ENCODE measurements at places on chromosomes 1 and 21.
A peak's percentile ranks its signal among the peaks of the same experiment; 100 is the strongest.

DNA sequence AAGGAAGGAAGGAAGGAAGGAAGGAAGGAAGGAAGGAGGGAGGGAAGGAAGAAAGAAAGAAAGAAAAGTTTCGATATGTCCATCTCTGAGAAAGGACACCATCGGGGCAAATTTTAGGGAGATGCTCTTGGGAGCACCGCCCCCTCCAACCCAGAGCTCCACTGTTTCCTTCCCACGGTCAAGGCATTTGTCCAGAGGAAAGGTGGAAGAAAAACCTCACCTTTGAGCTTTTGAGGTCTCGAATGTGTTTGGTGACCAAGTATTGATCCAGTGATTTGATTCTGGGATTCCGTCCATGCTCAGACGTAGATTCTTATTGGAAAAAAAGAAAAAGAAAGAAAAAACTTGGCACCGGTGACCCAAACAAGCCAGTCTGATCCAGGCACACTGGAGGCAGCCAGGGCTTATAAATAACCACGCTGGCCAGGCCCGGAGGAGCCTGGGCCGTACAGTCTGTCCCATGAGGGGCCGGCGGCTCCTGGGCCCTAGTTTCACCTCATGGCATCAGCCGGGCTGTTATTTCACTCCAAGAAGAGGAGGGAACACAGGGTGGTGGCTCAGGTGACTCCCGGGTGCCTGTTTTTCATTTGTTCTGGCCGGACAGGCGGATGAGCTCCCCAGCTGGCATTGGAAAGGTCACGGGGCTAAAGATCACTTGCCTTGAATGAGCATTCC, 36.1 kb upstream of the SLC25A33 start:
- DNase-seq, result no peak

- no peak for DNase-seq
Measured at GRCh38 chr1:83588140-83588539, 410.8 kb downstream of the TTLL7 start.

GRCh38 chr1:223707256-223708000, 4.9 kb upstream of the CAPN2 start:
- peak; percentile 86 for DNase-seq

DNA sequence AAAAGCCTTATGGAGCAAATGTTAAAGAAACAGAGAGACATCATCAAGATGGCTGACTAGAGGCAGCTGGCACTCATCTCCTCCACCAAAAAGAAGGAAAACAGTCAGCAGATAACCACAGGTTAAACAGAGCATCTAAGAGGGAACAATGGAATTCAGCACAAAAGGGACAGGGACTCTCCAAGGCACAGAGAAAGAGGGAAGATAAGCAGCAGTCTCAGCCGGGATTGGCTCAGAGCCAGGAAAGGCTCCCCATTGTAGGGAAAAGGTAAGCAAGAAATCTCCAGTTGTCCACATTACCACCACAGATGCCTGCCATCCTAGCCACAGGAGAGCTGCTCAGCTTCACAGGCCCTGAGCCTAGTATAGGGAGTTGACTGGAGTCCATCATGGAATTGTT, 605.5 kb downstream of the SMYD3 start:
- no peak for DNase-seq

DNA sequence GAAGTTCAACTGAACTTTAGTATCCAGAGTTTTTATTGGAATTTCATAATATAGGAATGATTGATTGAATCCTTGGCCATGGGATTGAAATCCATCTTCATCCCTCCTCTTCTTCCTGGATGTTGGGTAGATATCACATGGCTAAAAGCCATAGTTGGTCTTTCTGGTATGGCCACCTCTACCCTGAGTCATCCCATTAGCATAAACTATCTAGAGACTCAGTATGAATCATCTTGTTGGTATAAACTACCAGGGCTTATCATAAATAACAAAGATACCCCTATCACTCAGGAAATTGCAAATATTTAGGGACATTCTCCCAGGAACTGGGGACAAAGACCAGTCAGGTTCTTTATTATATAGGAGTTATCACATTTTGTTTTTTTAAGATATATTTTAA, 21.2 kb upstream of the ZP4 start:
- no peak for DNase-seq

DNA sequence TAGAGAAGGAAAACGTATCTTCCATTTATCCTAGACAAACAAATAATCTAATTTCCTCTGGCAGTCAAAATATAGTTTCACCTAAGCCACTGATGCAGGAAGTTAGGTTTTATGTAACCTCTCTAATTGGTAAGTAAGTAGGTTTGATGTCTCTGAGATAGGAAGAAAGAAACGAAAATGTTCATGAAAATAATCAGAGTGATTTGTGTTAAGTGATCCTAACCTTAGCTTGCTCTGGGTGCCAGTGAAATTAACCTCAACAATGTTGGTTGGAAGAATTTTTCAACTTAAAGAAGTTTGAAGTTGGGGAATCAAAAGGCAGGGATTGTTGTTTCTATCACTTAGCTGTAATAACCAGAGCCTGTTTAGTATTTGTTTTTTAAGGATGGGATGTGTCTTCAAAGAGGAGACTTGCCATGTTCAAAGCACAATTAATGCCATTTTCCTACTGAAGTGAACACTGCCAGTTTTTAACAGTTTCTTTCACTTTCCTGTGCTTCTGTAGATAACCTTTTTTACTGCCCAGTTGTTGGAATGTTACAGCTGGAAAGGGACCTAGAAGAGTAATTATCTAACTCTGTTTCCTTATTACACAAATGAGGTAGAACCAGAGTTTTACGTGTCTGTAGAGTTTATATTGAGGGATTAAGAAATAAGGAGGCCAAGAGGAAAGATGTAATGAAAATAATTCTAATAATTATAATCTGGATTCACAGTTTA, 18.4 kb downstream of the HIPK1 start:
- no peak for DNase-seq

All from upper lobe of left lung (tissue), 6 donors.